ENCODE measurements at places on chromosomes 5 and 9.

GRCh38 chr9:7944572-7944971 lies 145.0 kb upstream of the DMAC1 start:
- DNase-seq = no peak

DNA sequence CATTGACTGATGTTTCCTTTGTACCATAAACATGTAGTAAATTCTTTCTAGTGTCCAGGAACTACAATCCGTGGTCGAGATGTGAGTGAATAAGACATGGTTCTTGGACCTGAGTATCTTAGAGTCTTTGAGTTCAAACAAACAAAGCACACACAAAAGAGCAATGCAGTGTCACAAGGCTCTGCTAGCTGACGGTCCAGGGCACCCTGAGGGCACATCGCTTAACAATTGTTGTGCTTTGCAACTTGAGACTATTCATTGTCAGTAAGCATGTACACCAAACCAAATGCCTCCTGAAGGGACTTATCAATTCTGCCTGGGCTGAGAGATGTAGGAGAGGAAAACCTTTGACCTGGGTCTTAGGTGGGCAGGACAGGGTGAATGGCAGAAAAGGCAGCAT lies 84.8 kb downstream of the CAMK4 start:
- no peak for DNase-seq

DNA sequence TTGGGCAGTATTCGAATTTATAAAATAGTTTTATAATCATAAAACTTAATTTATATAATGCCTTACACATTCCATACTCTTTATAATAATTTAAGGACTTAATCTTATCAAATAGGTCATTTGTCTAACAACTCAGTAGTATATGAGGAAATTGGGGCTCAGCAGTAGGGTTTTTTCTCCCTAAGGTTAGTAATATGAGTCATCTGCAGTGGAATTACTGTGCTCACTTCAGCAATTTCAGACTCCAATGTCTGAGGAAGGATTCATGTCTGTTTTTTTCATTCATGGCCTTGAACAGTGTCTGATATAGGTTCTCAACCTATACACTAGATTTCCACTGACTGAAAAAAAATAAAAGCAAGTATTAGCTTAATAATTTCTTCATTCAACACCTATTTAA lies 7.4 kb downstream of the DMRTA1 start:
- no peak for DNase-seq

DNA sequence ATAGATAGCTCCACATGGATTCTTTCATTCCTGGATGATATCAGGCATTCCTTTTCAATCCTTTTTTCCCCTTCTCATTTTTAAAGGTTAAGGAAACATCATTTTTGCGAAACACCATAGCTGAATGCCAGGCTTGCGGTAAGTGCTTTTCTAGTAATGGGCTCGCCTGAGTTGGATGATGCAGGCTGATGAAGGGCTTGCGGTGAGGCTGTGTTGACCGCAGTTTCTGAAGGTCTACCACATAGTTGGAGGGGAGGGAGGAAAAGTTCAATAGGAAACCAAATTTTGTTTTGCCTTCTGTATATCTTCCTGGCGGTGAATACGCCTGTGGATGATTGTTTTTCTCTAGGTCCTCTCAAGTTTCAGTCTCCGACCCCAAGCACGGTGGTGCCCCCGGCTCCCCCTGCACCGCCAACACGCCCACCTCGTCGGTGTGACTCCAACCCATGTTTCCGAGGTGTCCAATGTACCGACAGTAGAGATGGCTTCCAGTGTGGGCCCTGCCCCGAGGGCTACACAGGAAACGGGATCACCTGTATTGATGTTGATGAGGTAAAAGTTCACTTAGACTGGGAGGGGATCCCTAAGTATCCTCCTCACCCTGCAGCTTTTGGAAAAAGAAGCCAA lies 24.3 kb downstream of the THBS4 start:
- no peak for DNase-seq

GRCh38 chr9:76521244-76521681 lies 62.3 kb downstream of the GCNT1 start:
- no peak for DNase-seq

Data from stimulated activated CD4-positive, alpha-beta T cell treated with anti-CD3 and anti-CD28 coated beads, Interleukin-4, amount 100 ng/mL, for 48 hours (primary cell).